Activated CD8-positive, alpha-beta memory T cell treated with anti-CD3 and anti-CD28 coated beads for 1 hour (primary cell): ENCODE measurements at places on chromosomes 7 and 10.

DNA sequence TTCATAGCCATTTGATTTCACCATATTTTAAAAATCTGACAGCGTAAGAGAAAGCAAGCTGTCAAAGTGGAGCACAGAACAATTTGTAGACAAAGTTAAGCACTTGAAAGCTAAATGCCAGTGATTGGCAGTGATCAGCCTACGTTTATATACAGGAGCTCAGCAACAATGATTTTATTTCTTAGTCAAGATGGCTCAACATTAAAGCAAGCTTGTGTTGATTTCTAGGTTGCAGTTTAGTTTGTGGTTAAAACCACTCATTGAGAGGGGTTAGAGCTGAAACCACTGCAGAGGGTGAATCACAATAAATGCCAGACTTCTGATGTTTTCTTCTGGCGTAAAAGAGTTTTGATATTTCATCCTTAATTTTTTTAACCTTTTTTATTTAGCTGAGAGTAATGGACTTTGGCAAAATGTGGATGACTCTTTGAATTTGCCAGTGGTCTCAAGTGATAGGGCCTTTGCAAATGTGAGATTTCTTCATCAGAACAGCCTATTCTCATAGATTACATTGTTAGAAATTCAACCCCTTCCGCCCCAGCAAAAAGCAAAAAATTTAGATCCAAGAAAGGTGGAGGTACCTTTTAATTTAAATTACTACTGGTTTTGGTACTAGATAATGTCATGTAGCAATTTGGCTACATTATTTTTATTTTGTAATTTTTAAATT lies 73.8 kb downstream of the SHOC2 start:
- DNase-seq, result no peak

- DNase-seq, result no peak
Observed at GRCh38 chr7:157693071-157693520, 356.3 kb downstream of the DNAJB6 start.

DNA sequence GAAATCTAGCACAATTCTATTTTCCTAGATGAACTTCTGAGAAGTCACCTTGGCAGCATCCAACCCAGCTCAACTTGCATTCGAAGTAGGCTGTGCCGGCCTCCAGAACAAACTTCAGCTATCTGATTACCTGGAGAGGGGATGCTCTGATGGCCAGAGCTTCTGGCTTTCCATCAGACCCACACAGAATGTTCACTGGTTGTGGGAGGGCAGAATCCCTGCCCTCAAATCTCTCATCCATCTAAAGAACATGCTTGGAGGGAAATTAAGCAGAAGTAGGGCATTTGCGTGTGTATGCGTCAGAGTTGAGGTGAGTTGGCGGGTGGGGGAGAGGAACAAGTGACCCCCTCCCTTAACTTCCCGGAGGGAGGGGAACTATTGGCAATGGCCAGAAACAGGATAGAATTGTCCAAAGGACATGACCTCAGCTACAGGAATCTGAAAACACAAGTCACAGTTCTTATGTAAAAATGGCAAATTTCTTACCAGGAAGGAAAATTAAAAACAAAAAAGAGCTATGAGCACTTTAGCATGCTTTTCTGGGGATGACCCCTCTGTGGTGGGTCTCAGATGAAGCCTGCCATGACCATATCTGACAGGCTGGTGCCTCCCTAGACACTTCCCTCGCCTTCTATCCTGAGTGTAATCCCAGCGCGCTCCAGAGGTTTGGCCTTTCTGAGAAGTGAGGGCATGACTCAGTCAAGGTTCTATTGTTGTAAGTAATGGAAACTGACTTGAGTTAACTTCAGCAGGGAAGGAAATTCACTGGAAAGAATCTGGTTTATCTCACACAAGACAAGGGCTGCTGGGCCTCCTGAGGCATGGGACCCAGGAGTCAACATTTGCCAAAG lies 278.8 kb downstream of the RPS24 start:
- no peak for DNase-seq

GRCh38 chr7:51471210-51471980 lies 154.8 kb upstream of the COBL start:
- DNase-seq, result no peak

DNA sequence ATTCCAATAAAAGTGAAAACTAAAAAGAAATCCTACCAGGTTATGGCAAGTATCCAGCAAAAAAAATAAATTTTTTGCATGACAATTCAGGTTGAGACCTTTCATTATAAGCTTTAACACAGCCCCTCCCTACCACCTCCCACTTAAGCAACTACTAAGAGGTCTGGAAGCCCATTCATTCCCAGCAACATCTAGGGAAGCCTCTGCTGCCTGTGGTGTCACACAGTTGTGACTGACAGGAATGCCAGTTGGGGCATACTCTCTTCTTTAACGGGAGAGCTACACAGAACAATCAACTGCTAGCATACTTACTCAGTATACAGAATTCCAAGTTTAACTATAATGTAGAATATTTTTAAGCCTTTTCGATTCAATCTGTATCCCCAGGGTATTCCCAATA lies 27.8 kb downstream of the ABI1 start:
- DNase-seq, result no peak

- no peak for DNase-seq
Observed at GRCh38 chr10:119365773-119366599, 158.6 kb downstream of the GRK5 start.

- no peak for DNase-seq
Observed at GRCh38 chr7:52030722-52031121, 714.1 kb upstream of the COBL start.

GRCh38 chr7:80603940-80604339 lies 34.5 kb upstream of the CD36 start:
- DNase-seq, result no peak

DNA sequence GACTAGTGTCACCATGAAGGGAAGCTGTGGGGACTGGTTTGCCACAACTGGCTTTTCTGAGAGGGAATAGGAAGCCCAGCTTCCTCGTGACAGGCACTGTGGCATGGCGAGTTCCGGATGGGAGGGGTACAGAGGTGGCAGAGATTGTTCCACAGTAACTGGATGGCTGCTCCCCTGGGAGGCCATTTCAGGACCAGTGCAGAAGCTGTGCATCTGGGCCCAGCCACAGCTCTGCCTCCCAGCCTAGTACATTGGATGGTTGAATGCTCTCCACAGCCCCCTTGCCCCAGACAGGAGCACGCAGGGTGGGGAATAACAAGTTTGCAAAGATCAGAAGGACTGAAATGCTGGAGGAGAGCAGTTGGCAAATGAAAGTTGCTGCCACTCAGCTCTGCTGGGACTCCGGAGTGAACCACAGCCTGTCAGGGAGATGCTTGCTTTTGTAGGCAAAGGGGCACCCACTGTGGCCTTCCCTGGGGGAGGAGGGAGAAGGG lies 51.8 kb downstream of the GSDME start:
- no peak for DNase-seq

- no peak for DNase-seq
Observed at GRCh38 chr10:97153270-97153850, 32.4 kb downstream of the SLIT1 start.

GRCh38 chr7:95718577-95719410 lies 53.6 kb upstream of the DYNC1I1 start:
- DNase-seq, result no peak

DNA sequence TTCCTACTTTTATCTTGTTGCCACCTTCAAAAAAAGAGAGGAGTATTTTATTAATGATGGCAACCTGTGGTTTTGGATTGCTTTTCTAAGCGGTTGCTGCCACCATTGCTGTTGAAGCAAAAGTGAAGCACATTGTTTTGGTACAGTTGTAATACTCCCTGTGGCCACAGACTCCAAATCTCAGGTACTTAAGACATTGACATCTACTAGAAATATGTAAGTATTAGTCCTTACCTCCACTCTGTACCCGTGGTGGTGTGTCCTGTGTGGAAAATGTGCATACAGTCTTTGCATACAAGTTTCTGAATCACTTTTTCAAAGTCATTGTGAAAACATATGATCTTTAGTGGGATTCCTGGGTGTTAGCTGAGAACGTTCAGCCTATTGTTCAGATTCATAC lies 85.7 kb downstream of the ANLN start:
- no peak for DNase-seq

DNA sequence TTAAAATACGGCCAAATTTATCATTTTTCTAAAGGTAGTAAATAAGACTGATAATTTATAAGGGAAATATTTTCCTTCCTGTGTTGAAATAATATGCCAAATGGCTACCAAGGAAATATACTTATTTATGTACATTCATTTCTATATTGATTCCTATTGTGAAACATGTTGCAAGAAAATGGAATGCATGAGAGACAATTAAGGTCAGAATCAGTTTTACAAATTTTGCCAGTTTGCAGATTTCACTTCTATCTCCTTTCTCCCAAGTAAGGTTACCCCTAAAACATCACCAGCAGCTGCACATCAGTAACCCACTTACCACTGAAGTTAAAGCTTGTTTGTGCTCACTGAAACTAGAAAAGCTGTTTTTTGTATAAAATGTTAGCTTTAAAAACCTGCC lies 19.2 kb upstream of the REEP3 start:
- no peak for DNase-seq

- no peak for DNase-seq
Observed at GRCh38 chr10:96089116-96089515, 41.0 kb upstream of the ZNF518A start.

DNA sequence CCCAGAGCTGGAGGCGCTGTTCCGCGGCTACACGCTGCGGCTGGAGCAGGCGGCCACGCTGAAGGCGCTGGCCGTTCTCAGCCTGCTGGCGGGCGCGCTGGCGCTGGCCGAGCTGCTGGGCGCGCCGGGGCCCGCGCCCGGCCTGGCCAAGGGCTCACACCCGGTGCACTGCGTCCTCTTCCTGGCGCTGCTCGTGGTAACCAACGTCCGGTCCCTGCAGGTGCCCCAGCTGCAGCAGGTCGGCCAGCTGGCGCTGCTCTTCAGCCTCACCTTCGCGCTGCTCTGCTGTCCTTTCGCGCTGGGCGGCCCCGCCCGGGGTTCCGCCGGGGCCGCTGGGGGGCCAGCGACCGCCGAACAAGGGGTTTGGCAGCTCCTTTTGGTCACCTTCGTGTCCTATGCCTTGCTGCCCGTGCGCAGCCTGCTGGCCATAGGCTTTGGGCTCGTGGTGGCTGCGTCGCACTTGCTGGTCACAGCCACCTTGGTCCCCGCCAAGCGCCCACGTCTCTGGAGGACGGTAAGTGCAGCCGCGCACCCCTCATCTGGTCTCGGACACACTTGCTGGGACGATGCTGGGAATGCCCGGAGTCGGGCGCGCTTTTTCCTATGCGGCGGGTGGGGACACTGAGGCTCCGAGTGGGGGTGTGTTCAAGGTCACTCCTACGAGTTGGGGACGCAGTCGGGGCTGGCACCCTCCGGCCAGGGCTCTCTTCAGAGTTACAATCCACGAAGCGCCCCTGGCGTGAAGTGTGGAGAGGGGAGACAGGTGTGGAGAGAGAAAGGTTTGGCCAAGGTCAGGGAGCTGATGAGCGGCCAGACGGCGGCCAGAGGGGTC lies 717 bp downstream of the ADCY1 start:
- no peak for DNase-seq

GRCh38 chr10:23725548-23725947 lies 286.7 kb downstream of the OTUD1 start:
- no peak for DNase-seq

GRCh38 chr7:71482284-71482683 lies 350.3 kb downstream of the GALNT17 start:
- no peak for DNase-seq

DNA sequence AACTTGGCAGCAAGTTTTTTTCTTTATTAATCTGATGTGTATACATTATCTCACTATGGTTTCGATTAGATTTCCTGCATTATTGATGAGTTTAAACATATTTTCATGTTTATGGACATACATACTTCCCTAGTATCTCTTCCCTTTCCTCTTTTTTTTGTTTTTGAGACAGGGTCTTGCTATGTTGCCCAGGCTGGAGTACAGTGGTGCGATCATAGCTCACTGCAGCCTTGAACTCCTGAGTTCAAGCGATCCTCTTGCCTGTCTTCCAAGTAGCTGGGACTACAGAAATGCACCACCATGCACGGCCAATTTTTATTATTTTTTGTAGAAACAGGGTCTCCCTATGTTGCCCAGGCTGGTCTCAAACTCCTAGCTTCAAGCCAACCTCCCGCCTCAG lies 18.9 kb downstream of the BAZ1B start:
- no peak for DNase-seq

- no peak for DNase-seq
Observed at GRCh38 chr10:124037784-124038183, 55.6 kb downstream of the CHST15 start.

GRCh38 chr7:117014099-117014656 lies 60.9 kb downstream of the ST7 start:
- no peak for DNase-seq

DNA sequence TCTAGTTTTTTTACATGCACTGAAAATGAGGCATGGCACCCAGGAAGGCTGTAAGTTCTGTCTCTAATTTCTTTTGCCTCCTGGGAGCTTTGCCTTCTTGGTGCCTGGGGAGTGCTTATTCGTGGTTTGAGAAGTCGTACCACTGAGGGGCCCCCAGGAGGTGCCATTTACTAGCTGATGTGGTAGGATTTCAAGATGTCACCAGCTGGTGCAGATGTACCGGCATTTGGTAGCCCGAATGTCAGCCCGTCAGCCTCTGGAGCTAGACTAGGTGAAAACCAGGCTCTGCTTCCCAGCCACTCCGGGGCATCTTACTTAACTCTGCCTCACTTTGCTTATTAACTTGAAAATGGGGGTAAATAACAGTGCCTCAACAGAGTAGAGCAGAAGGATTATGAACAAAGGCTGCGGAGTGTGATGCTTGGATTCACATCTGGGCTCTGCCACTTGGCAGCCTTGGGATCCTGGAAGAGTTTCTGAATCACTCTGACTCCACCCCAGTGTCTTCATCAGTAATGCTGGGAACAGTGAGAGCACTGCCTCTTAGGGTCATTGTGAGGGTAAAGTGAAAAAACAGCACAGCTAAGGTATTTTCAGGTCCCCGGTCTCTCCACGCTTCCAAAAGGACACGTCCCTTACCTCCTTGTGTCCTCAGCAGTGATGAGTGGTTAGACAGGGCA lies 31.4 kb upstream of the BTBD16 start:
- DNase-seq, result no peak

DNA sequence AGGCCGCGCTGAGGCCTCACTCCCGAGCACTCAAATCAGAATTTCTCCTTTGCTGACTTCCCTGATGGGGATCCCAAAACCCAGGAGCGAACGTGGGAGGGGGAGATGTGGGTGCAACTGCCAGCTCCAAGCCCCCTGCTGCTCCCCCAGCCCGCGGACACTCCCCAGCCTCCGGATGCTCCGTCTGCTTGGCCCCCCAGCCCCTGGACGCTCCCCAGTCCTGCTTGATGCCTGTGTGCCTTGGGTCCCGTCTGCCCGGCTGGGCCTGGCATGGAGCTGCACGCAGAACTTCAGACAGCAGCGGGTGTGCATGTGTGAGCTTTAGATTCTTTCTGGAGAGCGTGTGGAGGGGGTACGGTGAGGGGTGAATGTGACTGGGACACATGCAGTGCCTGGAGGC lies 4.7 kb upstream of the SHH start:
- no peak for DNase-seq

DNA sequence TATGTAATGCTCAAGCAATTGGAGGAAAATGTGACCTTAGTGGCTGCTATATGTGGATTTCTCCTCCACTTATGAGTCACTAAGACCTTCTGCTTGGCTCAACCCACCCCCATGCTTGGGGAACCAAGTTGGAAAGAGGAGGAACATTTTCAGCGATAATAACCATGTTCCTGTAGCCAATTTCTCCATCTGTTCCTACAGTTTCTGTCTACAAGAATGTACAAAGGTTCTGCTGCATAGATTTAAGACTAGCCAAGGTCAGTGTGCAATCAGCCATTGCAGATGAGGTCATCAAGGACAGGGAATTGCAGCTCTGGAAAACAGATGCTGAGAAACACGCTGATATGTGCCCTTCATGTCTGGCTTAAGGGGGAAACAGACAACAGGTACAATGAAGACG lies 5.6 kb upstream of the NRCAM start:
- no peak for DNase-seq

GRCh38 chr10:17878896-17879295 lies 69.7 kb downstream of the MRC1 start:
- no peak for DNase-seq
